ENCODE measurements at places on chromosomes 3 and 15.

- no peak for DNase-seq
Measured at GRCh38 chr15:36571301-36571700, 8.1 kb upstream of the CDIN1 start.

DNA sequence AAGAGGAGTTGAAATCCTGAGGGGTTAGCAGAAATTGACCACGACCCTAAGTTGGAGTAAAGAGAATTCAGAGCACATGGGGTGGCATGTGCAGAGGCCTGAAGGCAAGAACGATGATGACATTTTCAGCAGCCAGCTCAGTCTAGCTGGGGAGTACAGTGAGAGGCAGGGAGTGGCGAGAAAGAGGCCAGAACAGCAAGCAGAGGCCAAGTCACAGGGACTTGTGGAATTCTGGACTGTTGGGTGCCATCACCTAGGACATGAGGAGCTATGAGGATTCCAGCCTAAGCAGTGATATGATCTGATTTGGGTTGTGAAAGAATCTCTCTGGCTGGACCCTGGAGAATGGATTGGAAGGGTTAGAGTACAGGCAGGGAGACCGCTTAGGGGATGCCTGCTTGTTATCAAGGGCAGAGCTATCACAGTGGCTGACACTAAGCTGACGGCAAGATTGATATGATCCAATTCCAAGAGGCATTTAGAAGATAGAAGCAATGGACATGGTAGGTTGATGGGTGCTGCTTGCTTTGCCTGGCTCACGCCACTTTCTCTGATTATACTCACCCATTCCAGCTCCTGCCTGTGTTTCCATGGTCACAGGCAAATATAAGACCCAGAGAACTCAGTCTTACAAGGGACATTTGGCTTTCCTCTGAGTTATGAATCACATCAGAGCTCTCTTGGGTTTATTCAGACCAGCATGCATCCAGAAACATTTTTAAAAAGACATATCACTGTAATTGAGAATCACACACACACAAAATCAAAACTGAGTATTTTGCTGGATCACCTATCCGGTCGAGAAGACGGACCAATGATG is 66.4 kb downstream of the LRTM1 start:
- no peak for DNase-seq

- DNase-seq = no peak
Measured at GRCh38 chr3:50068134-50068533, 20.6 kb upstream of the RBM5 start.

DNA sequence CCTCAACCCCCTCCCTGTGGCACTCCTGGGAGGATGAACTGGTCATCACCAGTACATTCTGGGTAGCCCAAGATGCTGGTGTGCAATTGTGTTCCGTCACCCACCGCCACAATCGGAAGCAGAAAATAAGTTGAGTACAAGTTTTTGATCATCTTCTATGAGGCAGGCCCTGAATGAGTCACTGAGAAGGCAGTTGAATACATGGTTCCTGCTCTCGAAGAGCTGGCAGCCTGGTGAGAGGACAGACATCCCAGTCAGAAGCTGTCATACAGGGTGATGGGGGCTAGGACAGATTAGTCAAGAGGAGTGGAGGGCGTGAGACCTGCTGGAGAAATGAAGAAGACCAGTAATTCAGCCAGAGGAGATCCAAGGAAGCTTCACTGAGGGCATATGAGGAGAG is 6.2 kb downstream of the CEMIP start:
- no peak for DNase-seq

GRCh38 chr3:165522386-165522785 is 314.8 kb downstream of the BCHE start:
- no peak for DNase-seq

GRCh38 chr3:54663501-54664011 is 264.3 kb downstream of the LRTM1 start:
- DNase-seq = no peak

- DNase-seq = no peak
Measured at GRCh38 chr3:151919446-151919845, 46.0 kb downstream of the SUCNR1 start.

GRCh38 chr3:144497452-144497851 is 525.8 kb downstream of the DIPK2A start:
- DNase-seq = no peak

DNA sequence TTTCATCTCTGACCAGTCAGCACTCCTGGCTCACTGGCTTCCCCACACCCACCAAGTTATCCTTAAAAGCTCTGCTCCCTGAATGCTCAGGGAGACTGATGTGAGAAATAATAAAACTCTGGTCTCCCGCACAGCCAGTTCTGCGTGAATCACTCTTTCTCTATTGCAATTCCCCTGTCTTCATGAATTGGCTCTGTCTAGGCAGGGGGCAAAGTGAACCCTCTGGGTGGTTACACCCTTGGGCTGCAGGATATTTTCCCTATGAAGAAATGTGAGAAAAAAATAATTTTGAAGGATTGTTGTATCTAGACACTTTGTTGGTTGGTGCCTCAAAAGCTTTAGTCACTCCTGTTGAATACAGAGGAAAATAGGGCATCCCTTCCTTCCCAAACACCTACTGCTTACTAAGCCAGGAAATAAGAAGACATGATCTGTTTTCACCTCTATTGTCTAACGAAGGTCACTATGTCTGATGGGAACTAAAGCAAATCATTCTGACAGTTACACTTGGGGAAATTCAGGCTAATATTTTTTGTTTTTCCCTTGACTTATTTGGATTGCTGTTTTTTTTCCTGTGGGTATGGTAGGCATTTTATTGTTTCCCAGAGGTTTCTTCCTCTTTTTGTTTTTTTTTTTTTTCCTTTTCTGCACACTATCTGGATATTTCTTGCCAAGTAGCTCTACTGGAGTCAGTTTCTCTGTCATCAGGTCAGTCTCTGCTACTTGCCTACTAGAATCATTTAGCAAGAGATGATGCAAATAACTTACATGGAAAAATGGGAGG is 15.3 kb upstream of the TNFSF10 start:
- DNase-seq = no peak

GRCh38 chr3:111944372-111944771 is 34.5 kb upstream of the ABHD10 start:
- no peak for DNase-seq

GRCh38 chr3:59641169-59641899 is 591.5 kb upstream of the CFAP20DC start:
- DNase-seq = no peak

DNA sequence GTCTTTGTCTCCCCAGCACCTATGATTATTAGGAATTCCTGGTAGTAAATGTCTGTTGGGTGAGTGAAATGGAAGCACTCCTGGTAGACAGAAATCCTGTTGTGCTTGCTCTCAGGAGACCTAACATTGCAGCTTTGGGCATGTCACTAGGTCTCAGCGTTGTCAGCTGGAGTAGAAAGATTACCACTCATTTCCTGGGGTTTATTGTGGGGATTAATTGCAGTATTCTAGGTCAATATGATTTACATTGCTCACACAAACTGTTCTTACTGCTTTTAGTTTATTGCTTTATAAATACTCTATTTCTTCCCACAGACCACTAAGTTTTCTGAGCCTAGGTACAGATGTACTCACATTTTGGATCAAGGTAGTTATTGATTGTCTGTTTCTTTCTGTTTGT is 5.1 kb downstream of the TSEN2 start:
- no peak for DNase-seq

DNA sequence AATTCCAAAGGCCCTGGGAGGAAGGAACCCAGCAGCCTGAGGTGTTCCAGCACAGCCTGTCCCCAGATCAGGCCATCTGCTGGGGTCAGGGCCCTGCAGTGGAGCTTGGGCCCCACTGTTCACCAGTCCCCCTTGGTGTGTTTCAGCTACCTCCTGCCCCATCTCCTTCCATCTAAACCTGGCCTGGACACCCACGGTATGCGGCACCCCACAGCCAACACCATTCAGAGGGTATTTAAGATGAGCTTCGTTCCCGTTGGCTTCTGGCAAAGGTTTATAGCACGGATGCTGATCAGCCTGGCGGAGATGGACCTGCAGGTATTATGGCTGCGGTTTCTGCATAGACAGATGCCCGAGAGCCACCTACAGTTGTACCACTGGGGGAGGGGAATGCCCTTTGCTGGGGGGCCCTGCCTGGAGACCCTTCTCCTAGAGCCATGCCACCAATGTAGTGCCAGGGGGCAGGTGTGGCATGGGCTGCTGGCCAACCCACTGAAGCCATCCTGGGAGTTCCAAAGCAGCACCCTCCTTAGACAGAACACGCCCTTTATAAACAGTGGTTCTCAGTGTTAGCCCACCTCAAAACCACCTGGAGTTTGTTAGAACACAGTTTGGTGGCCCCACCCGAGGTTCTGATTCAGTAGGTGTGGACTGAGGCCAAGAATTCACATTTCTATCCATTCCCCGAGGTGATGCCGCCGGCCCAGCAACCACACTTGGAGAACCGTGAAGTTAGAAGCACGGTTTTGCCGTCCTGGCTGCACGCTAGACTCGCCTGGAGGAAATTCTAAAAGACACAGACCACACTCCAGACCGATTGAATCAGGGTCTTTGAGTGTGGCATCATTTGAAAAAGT is 126.9 kb downstream of the LRRK1 start:
- no peak for DNase-seq

DNA sequence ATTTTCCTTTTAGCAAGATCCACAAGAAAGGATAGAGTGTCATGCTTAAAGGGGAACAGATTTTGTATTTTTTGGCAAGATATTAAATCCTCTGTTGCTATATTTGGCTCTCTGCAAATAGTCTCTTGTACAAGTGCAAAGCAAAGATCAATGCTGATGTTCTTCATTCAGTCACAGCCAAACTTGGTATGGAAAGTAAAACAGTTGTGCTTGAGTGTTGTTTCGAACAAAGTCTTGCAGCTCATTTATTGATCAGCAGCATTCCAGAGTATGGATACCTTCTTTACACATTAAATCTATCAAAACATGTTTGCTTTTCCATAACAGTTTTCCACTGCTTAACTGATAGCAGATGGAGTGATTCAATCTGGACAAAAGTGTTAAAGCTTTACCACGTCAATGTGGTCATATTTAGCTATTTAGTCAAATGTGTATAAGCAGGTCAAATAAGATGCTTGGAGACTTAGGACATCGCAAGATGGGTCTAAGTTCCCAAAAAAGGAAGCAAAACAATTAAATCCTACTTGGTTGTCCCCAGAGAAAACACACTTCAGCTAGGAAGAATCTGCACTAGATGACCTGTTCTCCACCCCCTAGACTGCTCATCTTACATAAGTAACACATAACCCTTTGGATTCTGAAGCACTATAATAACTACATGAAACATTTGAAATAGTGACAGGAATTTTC is 52.4 kb downstream of the VGLL3 start:
- no peak for DNase-seq

DNA sequence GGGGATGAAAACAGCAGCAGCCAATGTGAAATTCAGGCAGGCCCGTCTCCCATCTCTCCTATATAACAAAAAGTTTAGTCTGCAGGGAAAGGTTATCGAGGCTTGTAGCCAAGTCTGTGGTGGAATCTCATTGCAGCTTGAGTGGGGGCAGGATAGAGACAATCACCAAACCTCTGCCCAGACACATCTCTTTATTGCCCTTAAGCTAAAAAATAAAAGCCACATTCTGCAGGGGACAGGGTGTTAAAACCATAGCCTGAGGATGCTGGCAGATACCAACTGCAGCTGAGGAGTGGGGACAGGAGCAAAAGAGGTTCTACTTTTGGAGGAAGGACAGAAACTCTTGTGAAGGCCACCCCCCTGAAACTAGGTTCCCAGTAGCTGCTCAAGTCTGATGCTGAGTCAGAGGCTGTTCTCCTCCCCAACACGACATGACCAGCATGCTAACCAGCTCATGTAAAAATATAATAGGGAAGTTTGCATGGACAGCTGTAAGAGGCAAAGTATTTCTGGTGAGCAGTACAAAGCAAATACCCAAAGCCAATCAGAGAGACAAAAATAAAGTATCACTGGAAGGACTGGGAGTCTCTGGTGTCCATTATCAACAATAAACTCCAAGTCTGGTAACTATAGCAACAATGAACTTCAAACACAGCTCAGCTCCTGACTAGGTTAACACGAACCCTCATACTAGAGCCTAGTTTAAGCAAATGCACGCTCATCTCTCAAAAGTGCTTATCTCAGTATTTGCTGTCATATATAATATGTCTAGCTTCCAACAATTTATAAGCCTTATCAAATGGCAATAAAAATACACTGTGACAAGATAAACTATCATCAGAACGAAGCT is 362.2 kb upstream of the SLCO3A1 start:
- peak; percentile 16 for DNase-seq

- DNase-seq = no peak
Measured at GRCh38 chr3:117441851-117442250, 732.3 kb downstream of the TUSC7 start.

- DNase-seq = no peak
Measured at GRCh38 chr15:43998607-43999006, 171.8 kb downstream of the WDR76 start.

DNA sequence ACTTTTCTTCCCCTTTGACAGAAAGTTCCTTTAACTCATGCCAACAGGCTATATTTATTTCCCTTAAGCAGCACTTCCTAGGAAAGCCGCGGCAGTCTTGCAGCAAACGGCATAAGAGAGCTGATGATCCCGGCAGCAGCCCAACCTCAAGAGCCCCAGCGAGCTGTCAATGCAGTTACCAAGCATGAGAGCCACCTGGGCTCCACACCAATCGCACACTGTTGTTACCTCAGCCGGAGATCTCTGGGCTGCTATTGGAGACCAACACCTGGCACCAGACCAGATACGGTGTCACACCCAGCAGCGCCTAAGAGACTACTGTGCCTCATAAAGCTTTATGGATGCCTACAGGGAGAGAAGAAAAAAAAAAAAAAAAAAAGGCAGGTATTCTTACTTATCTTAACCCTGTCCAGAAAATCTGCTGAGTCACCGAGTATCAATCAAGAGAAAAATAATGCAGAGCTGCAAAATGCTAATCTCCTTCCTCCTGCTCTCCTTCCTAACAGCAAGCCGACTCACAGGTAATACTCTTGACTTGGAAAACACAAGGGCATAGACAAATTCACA is 11.7 kb downstream of the ABCC5 start:
- peak; percentile 69 for DNase-seq

GRCh38 chr3:82274897-82275296 is 513.5 kb upstream of the GBE1 start:
- no peak for DNase-seq

- no peak for DNase-seq
Measured at GRCh38 chr15:57662091-57662744, 44.3 kb upstream of the POLR2M start.

DNA sequence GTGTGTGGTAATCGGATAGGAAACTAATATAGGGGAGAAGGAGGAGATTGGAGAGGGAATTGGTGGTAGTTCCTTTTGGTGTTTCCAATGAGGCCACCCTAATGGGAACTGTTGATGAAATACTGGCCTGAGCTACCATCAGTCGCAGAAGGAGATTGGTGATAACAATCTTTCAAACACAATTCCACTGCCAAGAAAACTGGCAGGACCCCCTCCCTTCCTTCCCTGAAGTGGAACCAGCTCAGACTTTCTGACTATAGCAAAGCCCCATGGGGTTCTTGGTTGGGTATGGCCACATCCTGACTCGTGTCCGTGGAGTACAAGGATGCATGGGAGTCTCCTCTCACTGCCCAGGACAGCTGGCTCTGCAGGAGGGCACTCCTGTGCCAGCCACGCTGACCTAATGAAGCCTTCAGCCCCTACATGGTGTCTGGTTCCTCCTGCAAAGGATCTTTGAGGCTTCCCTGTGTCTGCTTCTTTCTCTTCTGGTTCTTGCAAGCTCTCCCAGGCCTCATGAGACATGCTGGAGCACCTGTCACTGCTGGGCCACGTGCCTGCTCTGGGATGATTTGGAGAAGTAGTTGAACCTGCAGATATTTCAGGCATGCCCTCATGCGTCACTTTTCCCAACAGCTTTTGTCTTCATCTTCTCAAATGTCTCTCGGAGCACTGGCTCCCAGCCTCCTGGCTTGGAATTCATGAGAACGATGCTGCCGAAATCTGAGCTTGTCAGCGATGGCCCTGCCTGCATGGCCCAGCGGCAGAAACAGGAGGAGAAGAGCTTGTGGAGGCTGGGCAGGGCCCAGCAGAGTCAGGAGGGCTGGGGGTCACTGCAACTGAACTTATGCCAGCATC is 90.0 kb upstream of the ADPGK start:
- no peak for DNase-seq
